T-helper 2 cell (primary cell): ENCODE measurements at places on chromosomes 4 and X.

DNA sequence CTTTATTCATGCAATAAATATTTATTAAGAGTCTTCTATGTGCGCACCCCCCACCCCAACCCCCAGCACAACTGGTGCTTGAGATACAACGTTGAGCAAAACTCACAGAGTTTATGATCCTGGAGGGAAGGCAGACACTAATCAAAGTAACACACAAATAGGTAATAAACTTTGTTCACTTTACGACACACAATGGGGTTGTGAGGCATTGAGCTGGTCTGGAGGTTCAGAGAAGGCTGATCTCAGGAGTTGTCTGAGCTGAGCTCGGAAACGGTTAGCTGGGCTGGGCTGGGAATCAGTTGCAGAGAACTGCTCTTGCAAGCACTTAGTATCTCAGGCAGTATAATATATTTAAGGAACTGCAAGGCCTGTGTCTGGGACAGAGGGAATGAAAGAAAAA, 238.5 kb downstream of the SCFD2 start:
- no peak for DNase-seq

DNA sequence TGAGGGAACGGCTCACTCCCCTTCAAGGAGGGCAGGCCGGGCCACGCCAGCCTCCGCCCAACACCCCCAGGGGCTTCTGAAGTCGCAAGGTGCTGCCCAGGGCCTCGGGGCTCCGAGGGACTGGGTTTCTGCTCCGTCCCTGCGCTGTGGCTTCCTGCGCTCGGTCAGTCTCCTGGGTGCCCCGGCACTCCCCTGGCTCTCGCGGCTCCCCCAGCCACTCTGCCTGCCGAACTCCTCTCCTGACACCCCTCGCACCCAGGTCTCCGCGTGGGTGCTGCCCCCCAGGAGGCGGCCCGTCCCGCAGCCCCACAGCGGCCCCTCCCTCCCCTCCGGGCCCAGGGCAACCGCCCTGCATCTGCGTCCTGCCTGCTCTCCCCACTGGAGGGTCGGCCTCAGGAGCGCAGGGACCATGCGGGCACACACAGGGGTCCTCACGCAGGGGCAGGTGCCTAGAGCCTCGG, 151.9 kb downstream of the AFAP1 start:
- no peak for DNase-seq

GRCh38 chr4:176242764-176243347, 26.2 kb downstream of the ASB5 start:
- DNase-seq, result no peak

DNA sequence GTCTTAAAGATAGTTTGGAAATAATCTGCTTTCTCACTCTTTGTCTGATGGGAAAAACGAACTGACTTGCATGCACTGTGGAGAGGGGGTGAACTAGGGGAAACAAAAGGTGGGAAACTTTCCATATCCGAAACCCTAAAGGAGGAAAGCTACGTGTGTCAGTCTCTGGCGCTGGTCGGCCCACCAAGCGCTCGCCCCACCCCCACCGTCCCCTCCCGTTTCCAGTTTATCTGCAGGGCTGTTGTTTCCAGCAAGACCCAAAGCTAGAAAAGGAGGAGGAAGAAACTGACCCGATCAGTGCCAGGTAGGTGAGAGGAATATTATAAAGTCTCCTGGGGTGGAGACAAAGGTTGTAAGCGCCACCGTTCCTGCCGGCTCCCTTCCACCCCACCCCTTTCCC, 552 bp downstream of the TCEAL9 start:
- no peak for DNase-seq

- no peak for DNase-seq
These were observed 23.3 kb upstream of the CHRNA9 start for GRCh38 chr4:40311811-40312346.

DNA sequence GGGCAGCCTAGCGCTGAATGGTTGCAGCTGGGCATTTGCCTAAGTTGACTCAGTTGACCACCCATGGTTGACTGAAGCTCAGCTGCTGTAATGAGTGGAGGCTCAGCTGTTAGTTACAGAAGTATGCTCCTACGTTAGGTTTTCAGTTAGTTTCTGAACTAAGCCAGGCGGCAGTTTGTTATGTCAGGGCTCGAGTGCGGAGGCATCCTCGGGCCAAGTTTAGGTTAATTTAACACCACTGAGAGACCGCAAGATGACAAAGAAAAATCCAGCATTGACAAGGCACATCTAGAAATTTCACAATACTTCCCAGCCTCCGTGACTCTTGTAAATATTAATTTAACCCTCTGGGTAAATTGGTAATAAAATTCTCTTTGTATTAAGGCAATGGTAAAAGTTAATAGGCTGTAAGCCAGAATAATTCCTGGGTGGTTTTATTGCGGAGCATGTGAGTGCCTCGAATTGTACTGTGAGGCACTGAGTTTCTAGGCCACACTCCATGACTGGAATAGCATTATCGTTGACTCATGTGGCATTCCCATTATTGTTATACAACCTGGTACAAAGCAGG, 33.1 kb upstream of the CDKN2AIP start:
- no peak for DNase-seq

- DNase-seq, result no peak
These were observed 875.0 kb upstream of the PRKX start for GRCh38 chrX:4588466-4588865.

DNA sequence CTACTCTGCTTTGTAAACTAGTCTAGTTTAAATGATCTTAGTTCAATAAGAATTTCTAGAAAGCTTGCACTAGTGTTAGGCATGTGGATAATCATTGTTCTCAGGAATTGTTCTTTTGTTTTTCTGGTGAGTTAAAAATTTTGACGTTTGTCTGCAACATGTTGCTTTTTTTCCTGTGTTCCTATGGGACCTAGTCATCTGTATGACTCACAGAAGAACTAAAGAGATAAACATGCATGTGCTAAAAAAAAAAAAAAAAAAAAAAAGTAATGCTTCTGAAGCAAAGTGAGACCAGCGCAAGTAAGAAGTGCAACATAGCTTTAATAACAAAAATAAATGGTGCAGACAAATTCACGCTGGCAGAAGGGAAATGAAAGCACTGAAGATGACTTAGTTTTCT, 471.2 kb downstream of the IQCM start:
- no peak for DNase-seq

DNA sequence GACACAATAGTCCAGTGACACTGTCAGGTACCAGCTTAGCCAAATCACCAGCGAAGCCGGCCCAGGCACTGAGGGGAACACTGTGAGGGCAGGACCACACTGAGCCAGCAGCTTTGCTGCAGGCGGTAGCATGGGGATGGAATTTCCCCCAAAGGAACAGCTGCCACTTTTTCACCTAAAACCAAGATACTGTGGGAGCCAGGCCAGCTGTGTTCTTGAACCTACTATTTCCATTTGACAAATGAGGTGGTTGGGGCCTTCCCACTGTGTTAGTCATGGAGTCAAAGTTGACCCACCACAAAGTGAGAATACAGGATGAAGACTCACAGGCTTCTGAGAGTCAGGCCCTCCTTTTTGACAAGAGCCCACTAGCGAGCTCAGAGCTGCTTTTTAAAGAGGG, 70.7 kb upstream of the SH3RF1 start:
- no peak for DNase-seq

- no peak for DNase-seq
These were observed 26.0 kb downstream of the MANBA start for GRCh38 chr4:102734591-102735385.

DNA sequence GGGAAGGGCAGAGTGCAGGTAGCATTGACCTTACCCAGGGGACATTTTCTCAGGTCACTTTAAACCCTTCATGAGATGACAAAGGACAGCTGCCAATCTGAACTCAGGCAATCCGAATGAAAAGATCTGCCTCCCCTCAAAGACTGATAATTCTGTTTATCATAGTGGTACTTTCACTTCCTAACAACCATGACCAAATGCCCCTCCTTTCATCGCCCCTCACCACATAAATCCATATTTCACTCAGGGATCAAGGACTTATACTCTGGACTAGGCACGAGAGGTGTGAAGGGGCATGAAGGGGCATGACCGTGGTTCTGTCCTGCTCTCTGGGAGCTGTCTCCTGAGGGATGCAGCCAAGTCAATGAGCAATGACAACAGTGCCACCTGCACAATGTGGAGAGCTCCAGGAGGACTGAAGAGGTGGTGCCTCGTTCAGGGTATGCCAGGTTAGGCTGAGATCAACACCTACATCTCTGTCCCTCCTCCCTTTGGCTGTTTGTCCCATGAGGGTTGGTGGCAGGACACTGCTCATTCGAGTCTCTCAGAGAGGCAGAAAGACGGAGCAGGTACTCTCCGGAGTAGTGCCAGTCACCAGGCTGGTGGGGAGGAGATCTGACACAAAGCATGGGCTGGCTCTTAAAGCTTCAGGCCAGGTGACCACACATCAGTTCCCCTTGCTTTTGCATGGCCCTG, 12.5 kb downstream of the HS3ST1 start:
- no peak for DNase-seq

DNA sequence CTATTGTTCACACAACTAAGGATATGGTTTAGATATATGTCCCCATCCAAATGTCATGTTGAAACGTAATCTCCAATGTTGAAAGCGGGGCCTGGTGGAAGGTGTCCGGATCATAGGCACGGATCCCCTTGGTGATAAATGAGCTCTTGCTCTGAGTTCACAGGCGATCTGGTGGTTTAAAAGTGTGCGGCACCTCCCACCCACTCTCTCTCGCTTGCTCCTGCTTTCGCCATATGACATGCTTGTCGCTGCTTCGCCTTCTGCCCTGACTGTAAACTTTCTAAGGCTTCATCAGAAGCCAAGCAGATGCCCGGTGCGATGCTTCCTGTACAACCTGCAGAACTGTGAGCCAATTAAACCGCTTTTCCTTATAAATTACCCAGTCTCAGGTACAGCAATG, 128.5 kb downstream of the NFKB1 start:
- no peak for DNase-seq

- no peak for DNase-seq
These were observed 173.7 kb upstream of the FAT4 start for GRCh38 chr4:125140966-125141495.
